ENCODE measurements at places on chromosomes 7 and 10.

DNA sequence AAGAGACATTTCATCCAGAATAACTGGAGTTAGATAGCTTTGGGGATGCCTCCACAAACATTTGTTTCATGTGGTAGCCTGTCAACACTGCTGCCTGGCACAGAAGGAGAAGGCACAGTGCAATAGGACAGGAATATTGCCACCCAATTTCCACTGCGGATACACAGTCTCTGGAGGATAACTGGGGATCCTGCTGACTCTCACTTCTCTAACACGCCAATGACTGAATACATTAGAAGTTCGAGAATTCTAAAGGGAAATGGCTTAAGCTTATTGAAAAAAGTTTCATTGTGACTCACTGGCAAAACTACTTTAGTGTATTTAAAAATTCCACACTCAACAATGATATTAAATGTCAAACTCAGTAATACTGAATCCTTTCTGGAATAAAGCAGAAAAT, 12.9 kb downstream of the ARL3 start:
- no peak for DNase-seq

DNA sequence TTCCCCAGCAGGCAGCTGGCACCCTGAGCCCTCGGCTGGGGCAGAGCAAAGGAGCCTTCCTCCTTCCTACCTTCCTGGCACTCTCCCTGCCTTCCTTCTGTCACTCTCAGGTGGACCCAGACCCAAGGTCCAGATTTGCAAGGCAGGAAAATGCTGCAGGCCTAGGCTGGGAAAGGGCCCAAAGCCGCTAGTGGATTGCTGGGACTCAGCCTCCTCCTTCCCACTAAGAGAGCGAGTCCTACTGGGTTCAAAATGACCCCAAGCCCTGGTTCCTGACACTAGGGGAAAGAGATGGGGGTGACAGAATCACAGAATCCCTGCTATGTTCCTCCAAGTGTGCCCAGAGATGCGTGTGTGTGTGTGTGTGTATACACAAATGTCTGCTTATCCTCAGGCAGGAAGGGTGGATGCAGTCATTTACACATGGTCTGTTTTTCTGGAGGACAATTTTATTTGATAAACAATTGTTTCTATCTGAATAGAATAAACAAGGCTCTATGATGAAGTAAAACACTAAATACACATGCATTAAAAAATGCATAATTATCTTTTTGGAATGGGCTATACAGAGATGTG, 1.3 kb upstream of the PLAU start:
- DNase-seq = no peak

DNA sequence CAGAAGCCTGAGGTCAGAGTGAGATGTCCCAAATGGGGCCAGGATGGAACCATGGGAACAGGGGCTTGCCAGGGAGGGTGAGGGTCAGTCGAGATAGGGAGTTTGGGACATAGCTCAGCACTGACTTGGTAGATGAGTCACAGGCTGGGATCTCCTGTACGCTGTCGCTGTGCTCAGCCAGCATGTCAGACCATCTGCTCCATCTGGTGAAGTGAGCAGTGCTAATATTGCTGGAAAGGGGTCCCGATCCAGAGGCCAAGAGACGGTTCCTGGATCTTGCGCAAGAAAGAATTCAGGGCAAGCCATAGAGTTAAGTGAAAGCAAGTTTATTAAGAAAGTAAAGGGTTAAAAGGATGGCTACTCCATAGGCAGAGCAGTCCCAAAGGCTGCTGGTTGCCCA, 505.6 kb downstream of the GALNT17 start:
- DNase-seq = no peak

DNA sequence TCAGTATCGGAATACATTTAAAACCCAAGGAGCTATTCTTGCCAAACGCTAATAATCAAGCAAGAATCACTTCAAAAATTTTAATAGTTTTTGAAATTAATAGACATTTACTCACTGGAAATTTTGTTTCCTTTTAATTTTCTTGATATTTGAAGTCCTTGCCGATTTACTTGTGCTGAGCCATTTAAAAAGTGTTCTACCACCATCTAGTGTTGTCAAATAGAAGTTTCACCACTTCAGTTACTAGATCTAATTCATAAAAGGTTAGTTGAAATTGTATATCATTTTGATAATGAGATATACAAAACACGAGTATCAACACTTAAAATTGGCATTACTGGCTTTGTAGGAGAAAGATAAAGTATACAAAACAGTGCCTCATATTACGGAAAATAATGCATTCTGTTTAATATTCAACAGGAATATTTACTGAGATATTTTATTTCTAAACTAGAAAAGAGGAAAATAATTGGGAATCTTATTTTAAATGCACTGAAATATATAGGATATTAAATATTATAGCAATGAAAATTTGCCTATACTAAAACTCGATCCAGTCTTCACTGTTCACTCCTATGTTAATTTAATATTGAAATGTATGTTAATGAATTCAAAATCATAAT, 664.8 kb upstream of the SEMA3D start:
- DNase-seq = peak; percentile 16

GRCh38 chr7:117036836-117037235, 83.5 kb downstream of the ST7 start:
- no peak for DNase-seq

DNA sequence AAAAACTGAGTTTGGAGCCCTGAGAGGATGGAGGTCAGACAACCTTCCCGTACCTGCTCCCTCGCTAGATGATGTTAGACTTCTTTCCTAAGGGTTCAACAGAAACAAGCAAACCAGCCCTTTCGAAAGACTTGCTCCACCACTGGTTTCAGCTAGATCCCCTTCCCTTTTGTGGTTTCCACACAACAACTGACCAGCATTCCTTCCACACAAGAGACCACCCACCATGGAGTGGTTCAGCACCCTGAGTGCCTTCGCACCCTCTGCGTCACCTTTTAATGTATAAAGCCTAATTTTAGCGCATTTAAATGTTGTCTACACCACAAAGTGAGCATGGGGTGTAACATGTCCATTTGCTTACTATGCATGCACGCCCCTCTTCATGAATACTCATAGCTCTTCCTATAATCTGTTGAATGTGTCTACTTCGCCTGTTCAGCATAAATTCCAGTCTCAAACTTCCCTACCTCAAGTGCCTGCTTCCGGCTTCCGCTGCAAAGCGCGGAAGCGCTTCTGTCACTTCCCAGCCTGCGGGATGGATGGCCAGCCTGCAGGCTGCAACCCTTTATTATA, 69.0 kb downstream of the TACC2 start:
- DNase-seq = no peak

DNA sequence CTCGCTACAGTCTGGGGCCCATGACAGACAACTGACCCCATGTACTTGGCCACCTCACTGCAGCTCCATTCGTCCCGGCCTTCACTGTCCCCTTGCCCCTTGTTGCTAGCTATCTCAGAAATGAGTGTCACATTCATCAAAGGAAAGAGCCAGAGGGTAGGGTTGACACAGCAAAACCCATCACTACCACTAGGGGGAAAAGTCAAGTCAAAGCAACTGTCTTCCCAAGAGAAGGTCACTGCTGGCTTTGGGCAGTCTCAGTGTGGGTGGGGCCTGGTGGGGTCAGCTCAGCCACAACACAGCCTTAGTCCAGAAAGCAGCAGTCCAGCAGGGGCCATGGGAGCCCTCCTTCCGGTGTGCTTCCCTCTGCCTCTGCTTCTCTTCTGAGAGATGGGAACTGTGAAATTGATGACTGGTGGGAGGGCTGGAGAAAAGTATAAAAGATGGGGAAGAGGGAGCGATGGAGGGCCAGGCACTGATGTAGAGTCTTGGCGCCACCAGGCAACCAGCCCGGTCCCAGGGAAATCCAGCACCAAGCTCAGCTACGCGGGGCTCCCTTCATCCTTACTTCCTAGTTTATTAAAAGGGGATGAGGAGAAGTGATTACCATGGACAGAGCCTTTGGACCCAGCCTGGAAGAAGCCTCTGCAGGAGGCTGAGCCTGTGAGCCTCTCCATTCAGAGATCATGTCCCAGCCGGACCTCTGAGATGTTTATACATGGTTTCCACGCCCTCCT, 58.0 kb downstream of the PLXNA4 start:
- DNase-seq = peak; percentile 20

DNA sequence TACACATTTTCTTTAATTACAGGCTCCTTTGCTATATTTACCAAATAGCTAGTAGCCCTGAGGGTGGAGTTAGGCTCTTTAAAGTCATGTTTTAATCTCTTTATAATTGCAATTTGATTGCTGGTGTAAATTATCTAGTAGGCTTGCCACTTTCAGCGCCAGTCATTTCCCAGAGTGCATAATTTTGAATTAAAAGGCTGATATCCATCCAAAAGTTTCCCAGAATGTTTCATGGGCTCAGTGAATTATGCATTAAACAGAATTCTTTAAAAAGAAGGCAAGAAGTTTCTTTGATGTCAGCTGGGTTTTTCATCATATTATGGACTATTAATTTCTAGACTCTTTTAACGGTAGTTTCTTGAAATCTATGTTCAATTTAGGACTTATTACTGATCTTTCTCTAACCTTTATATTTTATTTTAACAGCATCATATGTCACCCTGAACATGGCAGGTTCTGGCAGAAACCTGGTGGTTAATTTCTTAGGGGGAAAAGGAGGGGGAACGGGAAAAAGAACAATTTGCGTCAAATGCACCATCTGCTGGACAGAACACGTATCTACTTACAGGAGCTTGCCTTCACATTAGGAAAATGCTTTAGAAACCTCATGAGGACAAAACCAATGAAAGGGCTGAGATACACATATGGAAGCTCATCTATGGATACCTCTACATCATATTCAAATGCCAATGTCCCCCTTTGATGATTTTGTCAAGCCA, 171.1 kb downstream of the GRM3 start:
- DNase-seq = peak; percentile 20

DNA sequence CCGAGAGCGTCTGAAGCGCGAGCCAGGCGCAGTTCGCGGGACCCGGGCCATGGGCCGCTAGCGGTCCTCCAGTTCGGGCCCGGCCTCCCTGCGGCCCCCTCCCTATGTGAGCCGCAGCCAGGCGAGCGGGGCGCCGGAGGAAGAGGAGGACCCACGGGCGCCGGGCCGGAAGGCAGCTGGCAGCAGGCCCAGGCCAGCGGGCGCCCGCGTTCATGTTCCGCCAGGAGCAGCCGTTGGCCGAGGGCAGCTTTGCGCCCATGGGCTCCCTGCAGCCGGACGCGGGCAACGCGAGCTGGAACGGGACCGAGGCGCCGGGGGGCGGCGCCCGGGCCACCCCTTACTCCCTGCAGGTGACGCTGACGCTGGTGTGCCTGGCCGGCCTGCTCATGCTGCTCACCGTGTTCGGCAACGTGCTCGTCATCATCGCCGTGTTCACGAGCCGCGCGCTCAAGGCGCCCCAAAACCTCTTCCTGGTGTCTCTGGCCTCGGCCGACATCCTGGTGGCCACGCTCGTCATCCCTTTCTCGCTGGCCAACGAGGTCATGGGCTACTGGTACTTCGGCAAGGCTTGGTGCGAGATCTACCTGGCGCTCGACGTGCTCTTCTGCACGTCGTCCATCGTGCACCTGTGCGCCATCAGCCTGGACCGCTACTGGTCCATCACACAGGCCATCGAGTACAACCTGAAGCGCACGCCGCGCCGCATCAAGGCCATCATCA, 1.1 kb downstream of the ADRA2A start:
- no peak for DNase-seq

DNA sequence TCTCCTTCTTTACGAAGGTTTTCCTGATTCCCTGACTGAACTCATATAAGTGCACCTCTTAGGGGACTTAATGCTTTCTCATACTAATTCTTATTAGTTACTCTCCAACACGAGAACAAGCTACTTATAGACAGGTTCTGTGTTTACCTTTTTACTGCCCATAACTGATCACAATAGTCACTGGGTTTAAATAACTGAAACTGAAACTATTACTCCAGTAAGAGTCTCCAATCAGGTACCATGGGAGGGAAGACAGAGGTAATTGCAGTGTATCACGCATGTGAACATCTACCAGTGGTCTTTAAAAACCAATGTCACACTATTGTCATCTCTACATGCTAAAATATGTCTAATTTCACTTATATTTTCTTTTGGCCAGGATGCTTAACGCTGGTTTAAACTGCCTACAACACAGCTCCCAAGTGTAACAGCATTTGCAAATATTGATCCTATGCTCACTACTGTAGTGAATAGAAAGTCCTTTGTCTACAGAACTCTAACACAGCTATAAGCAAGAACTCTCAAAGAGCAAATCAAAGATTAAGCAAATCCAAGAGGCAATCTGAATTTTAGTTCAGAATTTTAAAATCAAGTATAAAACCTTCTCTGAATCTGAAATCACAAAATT, 3.6 kb downstream of the GDI2 start:
- peak; percentile 29 for DNase-seq

GRCh38 chr10:1109795-1110673, 53.8 kb downstream of the WDR37 start:
- peak; percentile 73 for DNase-seq

DNA sequence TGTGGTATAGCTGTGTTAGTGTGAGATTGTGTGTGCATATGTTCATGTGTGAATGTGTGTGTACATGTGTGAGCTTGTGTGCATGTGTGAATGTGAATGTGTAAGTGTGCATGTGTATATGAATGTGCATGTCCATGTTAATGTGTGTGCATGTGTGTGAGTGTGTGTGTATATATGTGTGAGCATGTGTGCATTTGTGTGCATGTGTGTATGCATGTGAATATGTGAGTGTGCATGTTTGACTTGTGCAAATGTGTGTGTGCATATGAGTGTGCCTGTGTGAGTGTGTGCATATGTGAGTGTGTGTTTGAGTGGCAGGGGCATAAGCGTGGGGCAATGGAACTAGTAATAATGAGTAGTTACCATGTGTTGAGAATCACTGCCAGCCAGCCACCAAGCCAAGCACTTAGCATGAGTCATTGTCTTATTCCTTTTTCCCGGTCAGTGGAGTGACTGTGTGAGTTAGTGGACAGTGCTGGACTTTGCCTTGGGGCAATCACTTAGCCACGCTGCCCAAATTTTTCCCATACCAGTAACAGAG, 46.3 kb upstream of the SHH start:
- DNase-seq = no peak

DNA sequence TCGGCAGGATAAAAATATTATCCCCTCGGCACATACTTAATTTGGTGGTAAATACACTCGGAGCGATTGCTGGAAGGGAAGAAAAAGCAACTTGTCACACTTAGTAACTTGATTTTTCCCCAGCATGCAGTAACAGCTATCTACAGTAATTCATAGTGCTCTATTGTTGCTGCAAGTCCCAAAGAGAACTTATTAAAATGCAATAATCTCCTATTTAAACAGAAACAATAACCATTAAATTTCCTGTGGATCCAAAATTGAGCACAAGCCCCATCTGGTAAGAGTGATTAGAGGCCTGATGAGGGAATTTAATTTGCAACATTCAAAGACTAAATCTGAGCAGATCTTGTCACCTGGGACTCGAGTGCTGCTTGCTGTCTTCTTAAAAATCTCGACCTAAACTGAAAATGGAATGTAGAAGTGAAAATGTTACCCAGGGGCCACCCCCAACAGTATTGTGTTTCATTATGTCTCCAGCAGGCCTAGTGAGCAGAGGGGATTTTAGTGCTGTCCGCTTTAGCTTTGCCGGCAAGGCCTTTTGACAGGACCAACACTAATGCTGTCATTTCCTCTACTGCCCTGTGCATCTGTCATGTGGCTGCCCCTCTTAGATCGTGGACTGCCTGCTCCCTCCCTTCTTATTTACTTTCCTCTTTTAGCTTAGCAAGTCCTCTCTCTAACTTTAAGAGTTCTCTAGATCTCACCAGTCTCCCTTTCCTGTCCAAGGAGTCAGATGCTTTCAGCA, 639.7 kb downstream of the AUTS2 start:
- no peak for DNase-seq

Data from HepG2 (cell line).